ENCODE measurements at places on chromosomes 2 and 18.

DNA sequence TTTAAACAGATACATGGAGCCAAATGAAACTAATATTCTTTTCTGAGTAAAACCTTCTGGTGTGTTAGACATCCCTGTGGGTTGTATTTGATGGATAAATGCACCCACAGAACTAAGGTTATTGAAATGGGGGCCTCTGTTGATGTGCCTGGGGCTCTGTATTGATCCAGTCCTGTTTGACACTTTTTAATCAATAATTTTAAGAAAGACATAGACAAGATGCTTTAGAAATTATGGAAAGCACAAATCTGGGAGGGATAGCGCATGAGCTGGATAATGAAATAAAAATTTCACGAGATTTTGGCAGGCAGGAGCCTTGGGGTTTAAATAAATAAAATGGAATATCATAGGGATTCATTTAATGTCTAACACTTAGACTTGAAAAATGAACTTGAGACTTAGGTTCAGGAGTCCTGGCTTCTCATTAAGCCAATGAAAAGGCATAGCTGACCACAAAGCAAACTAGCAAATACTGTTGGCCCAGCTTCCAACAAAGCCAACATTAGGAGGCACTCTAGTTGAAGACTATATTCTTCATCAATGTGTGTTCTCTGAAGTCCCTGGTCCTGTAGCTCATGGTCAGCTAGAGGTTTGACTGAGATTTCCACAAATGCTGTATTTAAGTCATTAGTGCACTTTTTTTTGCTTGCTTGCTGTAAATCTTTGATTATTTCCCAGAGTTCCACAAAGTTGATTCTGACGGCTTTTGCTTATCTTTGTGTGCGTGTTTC lies 64.2 kb upstream of the SH3RF3 start:
- no peak for DNase-seq

DNA sequence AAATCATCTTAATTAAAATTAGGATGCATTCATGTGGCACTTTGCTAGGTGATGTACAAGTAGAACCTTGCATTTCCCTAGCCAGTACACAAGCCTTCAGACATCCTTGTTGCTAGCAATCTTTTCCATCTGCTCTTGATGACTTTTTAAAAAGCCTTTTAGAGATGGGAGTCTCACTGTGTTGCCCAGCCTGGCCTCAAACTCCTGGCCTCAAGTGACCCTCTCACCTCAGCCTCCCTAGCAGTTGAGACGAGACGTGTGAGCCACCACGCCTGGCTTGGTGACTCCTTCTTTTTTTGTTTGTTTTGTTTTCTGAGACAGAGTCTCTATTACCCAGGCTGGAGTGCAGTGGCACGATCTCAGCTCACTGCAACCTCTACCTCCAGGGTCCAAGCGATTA lies 1.7 kb upstream of the CCDC88A start:
- DNase-seq: no peak

DNA sequence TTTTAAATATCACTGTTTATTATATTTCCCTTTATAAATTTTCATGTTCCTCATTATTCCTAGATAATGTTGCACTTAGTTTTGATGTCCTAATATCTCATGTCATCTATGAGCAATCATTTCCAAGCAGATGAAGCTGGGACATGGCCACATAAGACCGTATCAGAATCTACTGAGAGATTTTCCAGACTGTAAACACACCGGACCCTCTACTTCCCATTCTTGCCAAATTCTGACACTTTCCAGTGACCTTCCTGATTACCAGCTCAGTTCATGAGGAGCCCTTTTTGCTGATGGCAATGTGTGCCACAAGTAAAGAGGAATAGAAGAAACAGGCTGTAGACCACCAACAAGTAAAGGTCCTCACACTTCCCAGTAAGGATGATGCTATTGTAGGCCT lies 20.3 kb upstream of the PDE1A start:
- no peak for DNase-seq

DNA sequence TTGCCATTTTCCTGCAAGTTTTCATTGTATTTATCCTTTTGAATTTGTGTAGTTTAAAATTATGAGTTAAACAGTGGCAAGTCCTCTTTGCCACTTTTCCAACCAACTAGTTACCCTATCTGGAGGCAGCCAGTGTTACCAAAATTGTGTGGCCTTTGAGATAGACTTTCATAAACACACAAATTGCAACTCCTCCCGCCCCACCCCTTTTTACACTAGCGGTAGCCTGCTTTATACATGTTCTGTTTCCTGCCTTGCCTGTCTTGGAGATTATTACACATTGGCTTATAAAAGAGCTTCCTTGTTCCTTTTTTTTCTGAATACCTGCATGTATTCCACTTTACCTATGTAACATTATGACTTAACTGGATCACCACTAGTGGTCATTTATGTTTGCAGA lies 56.5 kb downstream of the RPIA start:
- DNase-seq: no peak

GRCh38 chr18:72180689-72181088 lies 363.5 kb downstream of the CBLN2 start:
- DNase-seq: no peak

DNA sequence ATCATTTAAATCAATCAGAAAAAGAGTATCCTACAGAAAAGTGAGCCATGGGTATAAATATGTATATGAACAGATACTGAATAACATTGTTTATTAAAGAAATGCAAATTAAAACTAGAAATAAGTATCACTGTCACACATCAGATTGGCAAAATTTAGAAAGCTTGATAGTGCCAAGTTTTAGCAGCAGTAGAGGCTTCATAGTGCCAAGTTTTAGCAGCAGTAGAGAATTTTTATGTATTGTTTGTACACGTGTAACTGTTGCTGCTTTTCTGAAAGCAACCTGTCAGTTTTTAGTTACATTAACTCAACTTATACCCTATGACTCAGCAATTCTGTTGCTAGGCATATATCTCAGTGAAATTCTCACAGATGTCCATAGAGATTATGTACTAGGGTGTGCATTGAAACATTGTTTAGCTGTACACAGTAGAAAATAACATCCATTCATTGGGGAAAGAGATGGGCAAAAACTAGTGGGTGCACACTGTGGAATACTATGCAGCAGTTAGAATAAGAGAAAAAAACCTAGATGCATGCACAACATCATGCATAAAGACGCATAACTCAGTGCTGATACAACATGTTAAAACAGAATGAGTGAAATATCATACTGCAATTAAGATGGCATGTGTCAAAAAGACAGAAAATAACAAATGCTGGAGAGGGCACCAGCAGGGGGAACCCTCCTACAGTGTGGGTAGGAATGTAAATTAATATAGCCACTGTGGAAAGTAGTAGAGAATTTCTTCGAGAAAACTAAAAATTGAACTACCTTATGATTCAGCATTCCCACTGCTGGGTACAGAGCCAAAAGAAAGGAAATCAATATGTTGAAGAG lies 294.5 kb upstream of the NT5C1B start:
- no peak for DNase-seq

DNA sequence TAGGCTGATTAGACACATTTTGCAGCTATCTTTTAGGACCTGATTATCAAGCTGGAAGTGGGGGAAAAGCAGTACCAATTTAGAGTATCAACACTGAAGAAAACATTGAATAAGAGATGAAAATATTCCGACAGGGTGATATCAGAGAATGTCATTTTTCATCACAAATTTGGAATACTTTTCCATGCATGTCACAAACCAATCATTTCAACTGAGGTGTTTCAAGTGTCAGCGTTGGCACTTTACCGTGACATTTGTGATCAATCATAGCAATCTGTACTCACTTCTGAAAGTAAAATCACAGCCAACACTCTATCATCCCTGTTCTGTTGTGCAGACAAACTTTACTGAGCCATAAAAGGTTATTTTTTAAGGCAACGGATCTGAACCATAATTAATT lies 75.4 kb downstream of the PDE1A start:
- no peak for DNase-seq

- peak; percentile 25 for DNase-seq
Observed at GRCh38 chr2:174076975-174077374, 111.8 kb upstream of the SP3 start.

DNA sequence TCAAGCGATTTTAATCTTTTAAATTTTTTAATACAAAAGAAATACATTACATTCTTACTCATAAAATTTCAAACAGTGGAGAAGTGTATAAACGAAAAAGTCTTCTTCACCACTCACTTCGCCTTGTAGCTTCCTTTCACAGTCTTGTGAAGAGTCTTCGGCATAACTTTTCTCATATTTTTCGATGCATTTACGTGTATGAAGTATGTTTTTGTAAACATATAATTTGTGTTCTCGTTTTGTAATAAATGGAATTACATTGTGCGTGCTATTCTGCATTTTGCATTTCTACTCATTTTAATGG lies 1.1 kb downstream of the SP140L start:
- no peak for DNase-seq

GRCh38 chr2:219496247-219496824 lies 2.4 kb upstream of the GMPPA start:
- DNase-seq: no peak

GRCh38 chr2:173441222-173441621 lies 86.5 kb downstream of the CDCA7 start:
- no peak for DNase-seq

- DNase-seq: no peak
Observed at GRCh38 chr2:204913854-204914464, 368.7 kb downstream of the PARD3B start.

DNA sequence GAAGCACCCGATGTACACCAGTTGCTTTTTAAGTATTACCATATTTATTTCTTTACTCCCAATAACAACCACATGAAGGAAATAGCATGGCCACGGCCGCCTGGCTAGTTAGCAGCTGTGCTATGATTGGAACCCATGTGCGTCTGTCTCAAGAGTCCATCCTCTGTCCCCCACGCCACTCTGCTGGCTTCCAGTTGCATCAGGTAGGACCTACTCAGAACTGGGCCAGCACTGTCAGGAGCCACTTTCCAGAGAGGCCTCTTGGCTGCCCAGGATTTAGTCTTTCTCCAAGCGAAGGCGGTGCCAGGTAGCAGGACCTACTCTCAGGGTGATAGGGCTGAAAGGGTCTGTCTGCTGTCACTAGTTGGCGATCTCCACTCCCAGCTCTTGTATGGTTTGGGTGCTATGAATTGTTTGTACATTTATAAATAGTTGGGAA lies 22.1 kb downstream of the ASB18 start:
- no peak for DNase-seq

- DNase-seq: no peak
Observed at GRCh38 chr2:10232096-10232815, 70.4 kb upstream of the HPCAL1 start.

GRCh38 chr2:42726680-42727079 lies 37.3 kb downstream of the OXER1 start:
- no peak for DNase-seq
